ENCODE measurements at places on chromosomes 1 and 21.

GRCh38 chr21:32717851-32718316 is 9.9 kb downstream of the SYNJ1 start:
- no peak for DNase-seq

GRCh38 chr1:67691712-67692111 is 6.7 kb downstream of the GADD45A start:
- DNase-seq: no peak

GRCh38 chr1:14263671-14264070 is 334.8 kb upstream of the KAZN start:
- no peak for DNase-seq

- DNase-seq: peak; percentile 8
Measured at GRCh38 chr1:17161137-17161740, 42.0 kb upstream of the PADI2 start.

GRCh38 chr1:23544444-23545389 is 13.7 kb upstream of the E2F2 start:
- peak; percentile 78 for DNase-seq

- DNase-seq: no peak
Measured at GRCh38 chr1:193417403-193417802, 231.0 kb upstream of the B3GALT2 start.

GRCh38 chr1:147665521-147665920 is 4.8 kb downstream of the ACP6 start:
- DNase-seq: peak; percentile 9

- DNase-seq: no peak
Measured at GRCh38 chr1:216032284-216032683, 391.0 kb downstream of the USH2A start.
